ENCODE measurements at places on chromosomes 2 and 18. TPM values are rescaled to one million over a fixed set of nuclear protein-coding genes. Genes with fewer than 3 reads are reported as not detected.

The VIT gene
- total RNA-seq: 11.4 TPM

- H3K36me3 ChIP-seq: no peaks in the 10 kb centered on the region
- H3K27ac ChIP-seq: peak overlapping the region; percentile 1
- peaks cover 26% of the 10 kb centered on the region for H3K27me3 ChIP-seq
Measured at GRCh38 chr2:111905990-111906735, 7.8 kb downstream of the MERTK start.

- H3K27ac ChIP-seq: peak overlapping the region; percentile 85
- no peaks in the 10 kb centered on the region for H3K27me3 ChIP-seq
- H3K4me1 ChIP-seq: peaks cover 46% of the 10 kb centered on the region
- no peak for DNase-seq
- H3K4me3 ChIP-seq: peak overlapping the region; percentile 14
Measured at GRCh38 chr2:28160986-28161425, 231.7 kb upstream of the FOSL2 start.

DNA sequence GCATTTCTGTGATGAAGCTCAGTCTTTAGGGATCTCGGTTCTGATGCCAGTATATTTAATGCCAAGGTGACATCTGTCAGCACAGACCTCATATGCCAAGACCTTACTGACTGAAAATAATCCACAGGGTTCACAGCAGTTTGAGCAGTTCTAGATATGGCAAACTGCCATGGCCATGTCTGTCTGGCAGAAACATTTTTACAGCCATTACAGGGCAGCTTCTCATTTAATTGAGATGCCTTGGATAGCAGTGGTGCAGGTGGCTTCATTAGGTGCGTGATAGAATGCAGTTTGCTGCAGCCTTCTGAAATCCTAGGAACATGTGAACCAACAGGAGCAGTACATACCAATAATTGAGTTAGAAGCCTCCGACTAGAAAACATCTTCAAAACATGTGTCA is 510.6 kb downstream of the XIRP2 start:
- H3K27me3 ChIP-seq: no peaks in the 10 kb centered on the region
- H3K4me1 ChIP-seq: no peaks in the 10 kb centered on the region
- no peak overlapping the region for H3K4me3 ChIP-seq
- H3K27ac ChIP-seq: no peak overlapping the region
- no peaks in the 10 kb centered on the region for H3K36me3 ChIP-seq

The CTDSP1 gene
- 138 TPM for total RNA-seq

DNA sequence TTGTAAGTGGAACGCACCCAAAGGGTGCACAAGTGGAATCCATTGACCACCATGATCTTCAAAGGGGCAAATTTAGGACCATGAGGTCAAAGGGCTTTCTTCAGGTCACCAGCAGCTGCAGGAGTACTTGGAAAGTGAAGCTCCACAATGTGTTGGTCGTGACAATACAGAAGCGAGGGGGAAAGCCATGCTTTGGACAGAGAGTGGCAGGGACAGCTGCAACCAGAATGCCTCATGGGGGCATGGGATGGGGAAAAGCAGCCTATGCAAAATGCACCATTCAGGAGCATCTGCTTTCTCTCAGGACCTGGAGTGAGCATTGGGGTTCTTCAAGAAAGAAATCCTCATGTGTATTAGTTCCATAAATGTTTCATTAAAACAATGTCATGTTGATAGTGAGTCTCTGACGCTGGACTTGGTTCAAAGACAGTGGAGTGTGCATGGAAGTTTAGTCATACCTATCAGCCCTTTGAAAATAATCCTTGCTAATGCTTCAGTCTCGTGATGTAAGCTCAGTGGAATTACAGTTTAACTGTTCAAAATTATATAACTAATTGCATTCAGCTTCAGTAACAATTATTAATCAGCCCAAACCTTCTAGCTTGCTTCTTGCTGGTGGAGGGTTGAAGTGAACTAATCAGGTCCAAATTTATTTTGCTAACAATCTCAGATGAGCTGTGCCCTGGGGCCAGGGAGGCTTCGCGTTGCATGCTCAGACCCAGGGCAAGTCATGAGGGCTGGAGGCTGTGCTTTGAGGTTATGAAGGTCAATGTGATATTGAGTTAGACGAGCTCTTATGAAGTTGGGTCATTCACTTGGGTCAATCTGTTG is 41.6 kb downstream of the ACKR3 start:
- peaks cover 3% of the 10 kb centered on the region for H3K36me3 ChIP-seq
- peaks cover 34% of the 10 kb centered on the region for H3K4me1 ChIP-seq
- peaks cover 17% of the 10 kb centered on the region for H3K27me3 ChIP-seq
- H3K27ac ChIP-seq: no peak overlapping the region
- DNase-seq: no peak

Data from osteocyte (in vitro differentiated cells).